ENCODE measurements at places on chromosomes 6 and 20.

DNA sequence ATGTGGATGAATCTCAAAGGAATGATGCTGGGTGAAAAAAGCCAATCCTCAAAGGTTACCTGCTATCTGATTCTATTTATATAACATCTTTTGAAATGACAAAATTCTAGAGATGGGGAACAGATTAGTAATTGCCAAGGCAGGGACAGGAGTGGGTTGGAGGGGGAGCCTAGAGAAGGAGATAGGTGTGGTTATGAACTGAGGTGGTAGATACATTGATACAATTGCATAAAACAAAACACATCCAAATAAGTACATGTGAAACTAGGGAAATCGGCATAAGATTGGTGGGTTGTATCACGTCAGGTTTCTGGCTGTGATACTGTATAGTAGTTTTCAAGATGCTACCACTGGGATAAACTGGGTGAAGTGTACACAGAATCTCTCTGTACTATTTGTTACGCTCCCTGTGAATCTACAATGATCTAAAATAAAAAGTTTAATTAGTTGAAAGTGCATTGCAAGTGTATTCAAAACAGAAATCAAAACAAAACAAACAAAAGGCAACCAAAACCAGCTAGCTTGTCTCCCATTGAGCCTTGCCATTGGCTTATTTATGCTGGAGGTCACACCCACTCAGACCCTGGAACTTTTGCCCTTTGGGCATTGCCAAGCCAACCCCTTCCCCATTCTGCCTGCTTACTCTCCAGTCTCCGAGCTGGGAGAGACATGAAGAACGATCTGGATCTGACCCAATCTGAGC lies 27.8 kb downstream of the PPP1R16B start:
- peaks cover 5% of the 10 kb centered on the region for H3K4me1 ChIP-seq
- DNase-seq: no peak
- H3K27me3 ChIP-seq: no peaks in the 10 kb centered on the region
- H3K4me3 ChIP-seq: no peak overlapping the region
- H3K27ac ChIP-seq: no peak overlapping the region
- H3K36me3 ChIP-seq: peaks cover 2% of the 10 kb centered on the region

DNA sequence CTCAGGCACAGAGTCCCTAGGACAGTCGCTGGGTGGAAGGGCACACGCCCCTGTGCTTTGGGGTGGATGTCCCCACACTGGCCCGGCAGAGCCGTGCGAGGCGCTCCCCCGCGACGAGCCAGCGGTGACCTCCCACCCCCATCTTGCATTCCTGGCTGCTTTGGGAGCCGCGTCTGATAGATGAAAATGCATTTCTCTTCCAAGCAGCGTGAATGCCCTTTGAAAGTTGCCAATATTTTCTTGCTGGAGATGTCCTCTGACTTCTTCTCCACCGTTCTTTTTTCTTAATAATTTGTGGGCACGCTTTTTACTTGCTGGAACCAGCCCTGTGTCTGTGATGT lies 29.9 kb downstream of the COL20A1 start:
- no peak overlapping the region for H3K4me3 ChIP-seq
- H3K36me3 ChIP-seq: no peaks in the 10 kb centered on the region
- H3K4me1 ChIP-seq: no peaks in the 10 kb centered on the region
- no peak for DNase-seq
- H3K27ac ChIP-seq: no peak overlapping the region
- no peaks in the 10 kb centered on the region for H3K27me3 ChIP-seq

- no peaks in the 10 kb centered on the region for H3K27me3 ChIP-seq
- H3K27ac ChIP-seq: no peak overlapping the region
- no peak for DNase-seq
- no peaks in the 10 kb centered on the region for H3K4me1 ChIP-seq
- H3K36me3 ChIP-seq: no peaks in the 10 kb centered on the region
These were observed 33.3 kb upstream of the RSPO3 start for GRCh38 chr6:127085181-127085580.

- H3K36me3 ChIP-seq: no peaks in the 10 kb centered on the region
- H3K27me3 ChIP-seq: no peaks in the 10 kb centered on the region
- no peaks in the 10 kb centered on the region for H3K4me1 ChIP-seq
- no peak for DNase-seq
- no peak overlapping the region for H3K27ac ChIP-seq
These were observed 38.9 kb upstream of the SNAP25 start for GRCh38 chr20:10179574-10180298.

DNA sequence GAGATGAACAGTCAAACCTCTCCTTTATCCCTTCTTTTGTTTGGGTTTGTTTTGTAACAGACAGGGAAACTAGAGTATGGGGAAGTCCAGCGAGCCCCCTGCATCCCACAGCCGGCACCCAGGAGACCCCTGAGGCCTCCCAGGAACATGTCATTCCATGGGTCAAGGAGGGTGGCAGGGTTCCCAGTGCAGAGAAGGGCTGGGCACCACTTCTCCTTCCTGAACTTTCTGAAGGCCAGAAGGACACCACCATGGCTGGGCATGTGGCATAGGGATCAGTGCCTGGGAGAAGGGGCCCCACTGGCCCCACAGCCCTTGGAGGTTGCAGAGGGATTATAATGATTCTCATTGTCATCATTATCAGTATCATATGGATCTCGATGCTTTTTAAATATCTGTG lies 13.9 kb upstream of the CST7 start:
- peaks cover 4% of the 10 kb centered on the region for H3K4me1 ChIP-seq
- no peak for DNase-seq
- H3K27me3 ChIP-seq: no peaks in the 10 kb centered on the region

DNA sequence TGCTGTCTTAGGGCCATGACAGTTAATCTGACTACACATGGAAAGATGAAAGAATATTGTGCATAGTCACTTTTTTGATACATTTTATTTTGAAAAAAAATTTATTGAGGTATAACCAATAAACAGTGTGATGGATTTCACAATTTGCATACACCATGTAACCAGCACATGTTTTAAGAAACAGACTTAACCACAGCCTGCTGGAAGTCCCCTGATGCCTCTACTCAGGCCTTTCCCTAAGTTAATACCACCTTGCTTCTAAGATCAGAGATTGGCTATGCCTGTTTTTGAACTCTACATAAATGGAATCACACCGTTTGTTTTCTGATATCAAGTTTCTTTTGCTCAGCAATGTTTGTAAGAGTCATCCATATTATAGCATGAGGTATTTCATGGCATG lies 136.3 kb downstream of the CFAP61 start:
- no peaks in the 10 kb centered on the region for H3K4me1 ChIP-seq
- H3K27ac ChIP-seq: no peak overlapping the region
- no peaks in the 10 kb centered on the region for H3K27me3 ChIP-seq
- no peaks in the 10 kb centered on the region for H3K36me3 ChIP-seq

- no peak overlapping the region for H3K4me3 ChIP-seq
- H3K27me3 ChIP-seq: no peaks in the 10 kb centered on the region
- no peak overlapping the region for H3K27ac ChIP-seq
These were observed 160.8 kb downstream of the PDE7B start for GRCh38 chr6:136012198-136012887.

- H3K4me1 ChIP-seq: no peaks in the 10 kb centered on the region
- no peak overlapping the region for H3K27ac ChIP-seq
- H3K27me3 ChIP-seq: no peaks in the 10 kb centered on the region
- H3K4me3 ChIP-seq: no peak overlapping the region
These were observed 179.8 kb upstream of the NOX3 start for GRCh38 chr6:155635416-155635815.

DNA sequence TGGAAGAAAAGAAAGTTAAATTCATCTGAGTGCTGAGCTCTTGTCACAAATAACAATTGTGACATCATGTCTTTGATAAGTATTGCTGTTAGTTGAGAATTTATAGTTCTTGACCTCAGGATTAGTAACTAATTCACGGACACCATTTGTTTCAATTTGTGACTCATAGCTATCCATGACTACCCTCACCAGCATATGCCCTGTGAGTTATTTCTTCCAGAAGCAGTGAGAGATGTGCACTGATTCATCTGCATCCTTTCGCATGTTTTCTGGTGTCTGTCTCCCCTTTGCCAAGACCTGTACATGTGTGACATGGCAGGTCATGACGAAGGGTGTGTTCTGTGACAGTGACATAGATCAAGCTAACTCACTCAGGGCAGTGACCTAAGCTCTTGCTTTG lies 86.9 kb downstream of the SOBP start:
- no peaks in the 10 kb centered on the region for H3K27me3 ChIP-seq
- no peaks in the 10 kb centered on the region for H3K4me1 ChIP-seq
- H3K4me3 ChIP-seq: no peak overlapping the region
- DNase-seq: no peak

DNA sequence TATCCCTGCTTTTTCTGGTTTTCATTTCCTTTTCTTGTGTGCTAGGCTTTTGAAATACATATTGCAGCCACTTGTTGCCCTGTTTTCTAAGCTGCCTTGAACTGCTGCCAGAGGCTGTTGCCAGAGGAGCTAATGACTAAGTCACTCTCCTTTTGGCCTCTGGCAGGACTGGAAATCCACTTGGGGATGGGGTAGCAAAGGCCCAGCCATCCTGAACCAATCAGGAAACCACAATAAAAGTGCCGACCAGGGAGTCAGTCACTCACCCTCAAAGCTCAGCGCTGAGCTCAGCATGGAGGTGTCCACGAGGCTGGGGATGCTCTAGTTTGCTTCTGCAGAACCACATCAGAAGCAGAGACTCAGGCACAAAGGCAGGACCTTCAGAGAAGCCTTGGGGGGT lies 813.0 kb downstream of the DHX35 start:
- DNase-seq: peak; percentile 40
- no peaks in the 10 kb centered on the region for H3K27me3 ChIP-seq
- no peak overlapping the region for H3K27ac ChIP-seq
- H3K4me3 ChIP-seq: no peak overlapping the region

GRCh38 chr6:134114489-134114888 lies 62.1 kb upstream of the SLC2A12 start:
- H3K4me3 ChIP-seq: no peak overlapping the region
- no peak overlapping the region for H3K27ac ChIP-seq
- H3K4me1 ChIP-seq: no peaks in the 10 kb centered on the region
- H3K36me3 ChIP-seq: no peaks in the 10 kb centered on the region
- DNase-seq: no peak
- no peaks in the 10 kb centered on the region for H3K27me3 ChIP-seq

- peaks cover 2% of the 10 kb centered on the region for H3K36me3 ChIP-seq
- H3K4me3 ChIP-seq: no peak overlapping the region
- H3K27ac ChIP-seq: no peak overlapping the region
These were observed 9.8 kb downstream of the PGM3 start for GRCh38 chr6:83183082-83183828.

- no peak for DNase-seq
- H3K4me3 ChIP-seq: no peak overlapping the region
- H3K36me3 ChIP-seq: no peaks in the 10 kb centered on the region
- no peaks in the 10 kb centered on the region for H3K4me1 ChIP-seq
These were observed 378.1 kb downstream of the BTBD9 start for GRCh38 chr6:38261626-38262025.

DNA sequence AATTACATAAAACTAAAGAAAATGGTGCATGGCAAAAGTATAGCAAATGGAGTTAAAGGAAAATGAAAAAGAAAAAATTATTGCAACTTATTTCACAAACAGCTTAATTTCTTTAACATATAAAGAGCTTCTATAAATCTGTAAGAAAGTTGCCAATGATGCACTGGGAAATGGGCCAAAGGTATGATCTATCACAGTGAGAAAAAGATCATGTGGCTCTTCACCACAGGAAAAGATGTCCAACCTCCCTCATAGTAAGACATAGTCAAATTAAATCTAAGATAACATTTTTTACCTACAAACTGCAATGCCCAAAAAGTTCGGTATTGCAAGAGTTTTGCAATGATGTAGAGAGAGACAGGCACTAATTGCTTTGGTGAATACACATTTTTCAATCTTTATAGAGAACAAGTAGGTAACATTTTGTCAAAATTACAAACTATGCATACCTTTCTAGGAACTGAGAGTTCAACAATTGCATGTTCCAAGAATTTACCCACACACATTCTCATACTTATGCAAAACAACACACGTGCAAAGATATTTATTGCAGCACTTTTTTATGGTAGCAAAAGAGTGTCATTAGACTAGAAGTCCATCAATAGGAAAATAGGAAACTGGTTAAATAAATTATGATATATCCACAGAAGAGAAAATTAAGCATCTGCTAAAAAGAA lies 372.6 kb downstream of the QKI start:
- H3K4me3 ChIP-seq: no peak overlapping the region
- H3K4me1 ChIP-seq: no peaks in the 10 kb centered on the region
- no peaks in the 10 kb centered on the region for H3K27me3 ChIP-seq
- no peak for DNase-seq
